Stimulated activated CD4-positive, alpha-beta T cell treated with anti-CD3 and anti-CD28 coated beads, Interleukin-1b, Interleukin-23, amount 100 ng/mL, for 1 hour (primary cell): ENCODE measurements at places on chromosomes 7 and 10.

GRCh38 chr7:23533238-23533604 lies 1.4 kb upstream of the TRA2A start:
- no peak for DNase-seq

GRCh38 chr7:106047818-106048705 lies 64.0 kb downstream of the SYPL1 start:
- no peak for DNase-seq

GRCh38 chr7:138196971-138197896 lies 121.0 kb downstream of the AKR1D1 start:
- no peak for DNase-seq

DNA sequence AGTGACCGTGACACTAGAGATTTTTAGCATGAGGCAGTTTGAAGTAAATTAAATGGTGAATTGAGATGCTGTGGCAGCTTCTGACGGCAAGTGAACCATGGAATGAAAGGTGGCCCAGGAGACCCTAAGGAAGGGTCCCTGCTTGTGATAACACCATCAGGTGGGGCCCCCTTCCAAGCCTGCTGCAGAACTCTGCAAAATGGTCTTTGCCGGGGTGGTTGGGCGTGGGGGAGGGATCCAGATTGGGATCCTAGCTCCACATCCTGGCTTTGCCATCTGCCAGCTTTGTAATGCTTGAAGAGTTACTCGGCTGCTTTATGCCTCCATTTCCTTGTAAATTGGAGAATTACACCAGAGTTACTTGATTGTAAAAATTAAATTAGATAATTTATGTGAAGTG lies 222.6 kb upstream of the NFE2L3 start:
- no peak for DNase-seq

GRCh38 chr7:2313450-2314208 lies 612 bp downstream of the SNX8 start:
- peak; percentile 1 for DNase-seq

- DNase-seq, result no peak
Measured at GRCh38 chr10:10774416-10774815, 243.3 kb upstream of the CELF2 start.

DNA sequence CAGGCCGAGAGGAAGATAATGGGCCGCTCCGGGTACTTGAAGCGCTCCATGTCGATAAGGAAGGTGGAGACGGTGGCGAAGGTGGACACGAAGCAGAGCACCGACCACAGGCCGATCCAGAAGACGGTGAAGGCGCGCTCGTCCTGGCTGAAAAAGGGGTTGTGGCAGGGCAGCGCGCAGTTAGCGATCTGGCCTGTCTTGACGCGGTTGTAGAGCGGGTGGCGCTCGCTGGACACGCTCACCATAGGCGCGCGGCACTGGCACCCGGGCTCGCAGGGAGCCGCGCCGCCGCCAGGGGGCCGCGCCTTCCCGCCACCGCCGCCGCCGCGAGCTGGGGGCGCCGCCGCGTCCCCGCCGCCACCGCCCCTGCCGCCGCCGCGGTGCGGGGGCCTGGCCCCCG lies 1.6 kb downstream of the FZD8 start:
- DNase-seq, result no peak

- DNase-seq, result no peak
Measured at GRCh38 chr10:3786295-3787015, 1.4 kb upstream of the KLF6 start.

GRCh38 chr7:30896783-30897637 lies 14.6 kb upstream of the AQP1 start:
- no peak for DNase-seq

DNA sequence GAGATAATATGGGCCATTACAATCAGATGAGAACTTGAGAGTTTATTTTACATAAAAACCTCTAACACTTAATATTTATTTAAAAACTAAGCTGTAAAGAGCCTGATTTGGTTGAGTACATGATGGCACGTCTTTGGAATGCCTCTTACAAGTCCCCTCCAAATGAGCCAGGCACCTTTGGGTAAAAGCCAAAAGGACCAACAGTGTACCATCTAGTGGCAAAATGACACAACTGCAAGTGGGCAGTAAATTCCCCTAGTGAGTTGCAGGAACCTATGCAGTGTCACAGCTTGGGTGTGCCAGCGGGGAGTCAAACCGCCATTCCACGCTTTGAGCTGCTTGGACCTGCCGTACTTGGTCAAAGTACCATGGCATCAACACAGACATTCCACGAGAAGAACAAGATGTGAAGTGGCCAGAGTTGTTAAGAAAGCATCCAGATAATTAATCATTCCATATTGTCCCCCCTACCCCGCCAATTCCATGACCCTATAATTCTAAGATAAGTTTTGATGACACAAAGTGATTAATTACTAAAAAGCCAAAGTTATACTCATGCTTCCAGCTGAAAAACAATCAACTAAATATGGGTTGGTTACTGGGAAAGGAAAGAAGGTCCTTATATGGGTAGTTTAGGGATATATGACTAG lies 115.2 kb downstream of the SORBS1 start:
- DNase-seq, result no peak

GRCh38 chr10:101299211-101299610 lies 54.8 kb upstream of the BTRC start:
- no peak for DNase-seq

DNA sequence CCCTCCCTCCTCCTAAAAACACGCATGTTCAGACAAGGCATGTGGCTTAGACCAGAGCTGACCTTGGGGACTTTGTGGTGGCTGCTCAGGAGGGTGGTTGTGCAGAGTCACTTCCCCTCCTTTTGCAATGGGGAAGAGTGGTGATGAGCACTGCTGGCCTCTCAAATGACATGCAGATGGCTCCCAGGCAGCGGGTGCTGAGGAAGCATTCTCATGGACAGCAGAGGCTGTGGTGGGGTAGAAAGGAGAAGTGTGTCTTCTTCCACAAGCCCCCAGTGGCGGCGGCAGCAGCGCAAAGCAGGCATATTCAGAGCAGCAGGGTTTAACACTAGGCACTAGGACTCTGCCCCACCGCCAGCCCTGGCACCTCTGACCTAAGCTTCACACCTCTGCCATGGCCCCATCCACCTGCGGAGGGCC lies 105.9 kb upstream of the ANLN start:
- no peak for DNase-seq

DNA sequence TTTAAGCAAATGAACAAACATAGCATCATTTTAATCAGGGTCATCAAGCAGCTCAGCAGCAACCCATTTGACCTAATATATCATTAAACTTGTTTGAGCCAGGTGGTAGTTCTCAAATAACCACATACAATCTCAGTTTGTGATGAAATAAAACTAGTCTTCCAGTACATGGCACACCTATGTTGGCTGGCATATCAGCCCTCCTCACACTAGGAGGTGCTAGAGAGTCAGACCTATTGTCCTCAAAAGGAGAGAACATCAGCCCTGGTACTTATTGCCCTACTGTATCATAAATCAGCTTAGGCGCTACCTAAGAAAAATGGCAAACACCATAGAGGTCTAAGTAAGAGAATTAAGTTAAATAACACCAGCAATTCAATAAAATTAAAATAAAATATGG lies 81.7 kb downstream of the CABCOCO1 start:
- DNase-seq, result no peak
